ENCODE measurements at places on chromosomes 2 and 18.

- DNase-seq, result no peak
Observed at GRCh38 chr2:182444170-182444569, 17.3 kb upstream of the PDE1A start.

- DNase-seq, result no peak
Observed at GRCh38 chr18:52826994-52827393, 487.0 kb downstream of the DCC start.

DNA sequence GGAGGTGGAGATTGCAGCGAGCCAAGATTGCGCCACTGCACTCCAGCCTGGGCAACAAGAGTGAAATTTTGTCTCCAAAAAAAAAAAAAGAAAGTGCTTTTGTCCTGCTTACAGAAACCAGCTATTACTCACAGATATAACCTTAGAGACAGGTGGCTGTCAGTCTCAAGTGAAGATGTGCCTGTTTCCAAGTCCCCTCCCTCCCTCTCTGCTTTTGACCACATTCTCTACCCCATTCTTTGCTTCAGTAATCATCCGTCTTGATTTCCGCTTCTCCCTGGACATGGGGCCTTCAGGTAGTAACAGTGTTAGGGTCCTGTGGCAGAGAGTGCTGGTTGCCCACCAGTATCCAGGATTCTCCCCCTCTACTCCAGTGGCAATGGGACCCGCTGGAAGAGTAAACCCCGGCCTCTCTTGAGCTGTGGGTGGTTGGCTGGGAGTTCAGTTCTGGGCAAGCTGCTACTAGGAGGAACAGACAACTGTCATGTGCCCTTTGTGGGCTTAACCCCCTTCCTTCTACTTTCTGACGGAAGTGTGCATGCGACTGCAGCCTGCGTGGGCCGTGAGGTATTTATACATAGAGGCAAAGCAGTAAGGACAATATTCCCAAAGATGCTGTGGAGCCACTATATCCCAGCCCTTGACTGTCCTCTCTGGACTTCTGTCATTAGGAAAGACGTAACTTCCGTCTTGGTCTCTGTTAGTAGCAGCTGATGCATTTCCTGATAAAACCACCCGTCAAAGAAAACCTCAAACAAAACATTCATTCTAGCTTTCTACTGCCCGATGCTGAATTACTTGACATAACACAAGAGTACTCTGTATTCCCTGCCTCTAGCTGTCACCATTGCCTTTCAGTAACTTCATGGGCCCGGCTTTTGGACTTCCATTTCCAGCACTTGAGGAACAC, 17.8 kb downstream of the PDCL3 start:
- DNase-seq, result no peak

DNA sequence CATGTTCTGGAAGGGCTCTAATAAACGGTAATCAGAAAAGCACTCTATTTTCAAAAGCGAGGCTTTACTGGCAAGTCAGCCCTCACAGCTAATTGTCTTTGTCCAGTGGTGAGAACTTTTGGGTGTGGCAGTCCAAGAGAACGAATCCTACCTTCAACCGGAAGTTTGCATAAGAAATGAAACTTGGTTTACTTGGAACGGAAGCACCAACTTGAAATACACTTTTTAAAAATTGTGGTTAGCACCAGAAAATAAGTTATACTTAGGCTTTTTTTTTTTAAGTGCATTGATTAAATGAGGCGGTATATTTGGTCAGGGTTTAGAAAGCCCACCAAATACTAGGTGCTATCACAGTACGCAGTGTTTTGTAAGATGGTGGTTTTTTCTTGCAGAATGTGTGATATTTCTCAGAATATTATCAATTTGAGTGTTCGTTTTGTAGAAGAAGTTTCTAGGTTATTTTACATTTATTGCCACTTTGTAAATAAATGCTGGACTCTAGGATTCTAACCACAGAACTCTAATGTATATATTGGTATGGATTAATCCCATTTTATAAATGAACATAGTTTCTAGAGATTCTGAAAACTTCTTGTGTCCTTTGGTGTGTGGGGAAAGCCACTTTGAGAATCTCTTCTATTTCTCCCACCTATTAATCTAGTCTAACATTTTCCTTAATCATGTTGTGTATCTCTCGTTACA, 1.2 kb downstream of the MYL12A start:
- DNase-seq, result no peak

DNA sequence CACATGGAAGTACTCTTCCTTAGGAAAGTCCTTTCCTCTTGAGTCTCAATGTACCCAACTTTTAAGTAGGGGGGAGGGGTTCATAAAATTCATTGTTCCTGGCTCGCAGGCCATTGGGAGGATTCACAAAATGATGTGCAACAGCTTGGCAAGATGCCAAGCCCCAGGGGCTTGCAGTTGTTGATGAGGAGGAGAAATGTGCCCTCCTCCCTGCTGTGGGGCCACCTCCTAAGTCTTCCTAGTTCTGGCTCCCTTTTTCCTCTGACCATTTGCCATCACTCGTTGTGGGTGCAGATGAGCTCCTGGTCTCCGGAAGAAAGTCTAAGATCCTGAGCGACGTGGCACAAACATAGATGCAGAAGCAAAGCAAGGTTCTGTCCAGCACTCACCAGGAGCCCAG, 435.4 kb downstream of the EIPR1 start:
- no peak for DNase-seq

DNA sequence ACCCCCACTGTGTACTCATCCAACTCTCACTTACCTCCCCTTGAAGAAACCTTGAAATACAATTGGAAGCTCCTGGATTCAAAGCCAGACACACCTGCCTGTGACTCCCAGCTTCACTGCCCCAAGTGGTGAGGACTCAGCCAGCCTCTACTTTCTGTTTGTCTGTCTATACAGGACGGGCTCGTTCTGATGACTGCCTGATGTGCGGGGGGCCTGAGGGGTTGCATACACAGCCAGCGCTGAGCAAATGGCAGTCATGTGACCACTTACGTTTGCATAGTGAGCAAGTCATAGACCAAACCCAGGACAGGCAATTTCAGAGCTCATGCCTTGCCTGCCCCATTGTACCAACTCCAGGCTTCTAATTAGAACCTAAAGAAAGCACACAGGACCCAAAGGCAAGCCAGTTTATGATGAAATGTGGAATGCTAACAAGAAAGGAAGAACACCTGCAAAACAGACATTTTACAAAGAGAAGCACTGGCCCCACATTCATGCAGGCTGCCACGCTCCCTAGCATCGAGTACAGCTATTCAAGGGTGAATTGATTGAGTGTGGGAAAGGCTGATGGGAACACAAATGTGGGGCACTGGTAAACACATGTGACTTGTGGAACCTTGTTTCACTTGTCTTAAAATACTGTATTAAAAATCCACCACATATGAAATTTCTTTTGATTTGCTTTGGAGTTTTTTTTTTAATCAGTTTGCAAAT, 137.8 kb downstream of the LNPK start:
- no peak for DNase-seq

- DNase-seq, result no peak
Observed at GRCh38 chr2:120451334-120451733, 105.4 kb downstream of the INHBB start.
